ENCODE measurements at places on chromosomes 13 and 19.

- no peak for DNase-seq
Measured at GRCh38 chr13:27678306-27679040, 56.8 kb downstream of the POLR1D start.

- no peak for DNase-seq
Measured at GRCh38 chr19:47096721-47097120, 16.9 kb downstream of the ZC3H4 start.

GRCh38 chr13:102361113-102361512 is 40.7 kb downstream of the FGF14 start:
- no peak for DNase-seq

DNA sequence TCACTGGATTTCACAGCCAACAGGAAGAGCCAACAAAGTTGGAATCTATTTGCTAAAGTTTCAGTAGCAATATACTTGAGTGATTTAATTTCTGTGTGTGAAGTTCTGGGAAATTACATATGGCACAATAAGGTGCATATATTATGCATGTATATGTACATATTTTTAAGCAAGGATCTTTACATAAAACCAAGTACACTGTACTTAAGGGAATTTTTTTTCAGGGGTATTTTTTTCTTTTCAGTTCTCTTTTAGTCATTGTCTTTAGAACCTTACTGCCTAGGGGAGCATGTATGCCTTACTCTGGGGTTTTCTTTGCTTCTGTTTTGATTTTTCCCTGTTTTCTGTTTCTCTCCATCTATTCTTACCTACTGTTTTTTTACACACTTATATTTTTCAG is 7.4 kb downstream of the RAP2A start:
- no peak for DNase-seq

- no peak for DNase-seq
Measured at GRCh38 chr13:103945836-103946235, 879.6 kb upstream of the SLC10A2 start.

DNA sequence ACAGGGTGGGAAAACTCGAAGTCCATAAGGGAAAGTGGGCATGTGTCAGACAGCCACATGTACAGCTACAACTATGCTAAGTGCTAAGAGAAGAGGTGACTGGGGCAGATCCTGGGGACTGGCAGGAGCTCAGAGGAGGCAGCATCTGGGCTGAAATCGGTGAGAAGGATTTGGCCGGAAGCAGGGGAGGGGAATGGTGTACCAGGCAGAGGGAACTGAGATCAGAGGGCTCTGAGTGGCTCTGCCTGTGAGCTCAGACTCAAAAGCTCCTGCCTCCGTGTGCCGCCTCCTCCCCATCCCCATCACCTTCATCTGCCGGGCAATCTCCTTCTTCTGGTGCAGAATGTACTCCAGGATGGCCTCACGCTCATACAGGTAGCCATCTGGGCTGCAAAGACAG is 21.8 kb downstream of the NOSIP start:
- DNase-seq = no peak

- DNase-seq = no peak
Measured at GRCh38 chr19:5083547-5083965, 114.6 kb downstream of the KDM4B start.

DNA sequence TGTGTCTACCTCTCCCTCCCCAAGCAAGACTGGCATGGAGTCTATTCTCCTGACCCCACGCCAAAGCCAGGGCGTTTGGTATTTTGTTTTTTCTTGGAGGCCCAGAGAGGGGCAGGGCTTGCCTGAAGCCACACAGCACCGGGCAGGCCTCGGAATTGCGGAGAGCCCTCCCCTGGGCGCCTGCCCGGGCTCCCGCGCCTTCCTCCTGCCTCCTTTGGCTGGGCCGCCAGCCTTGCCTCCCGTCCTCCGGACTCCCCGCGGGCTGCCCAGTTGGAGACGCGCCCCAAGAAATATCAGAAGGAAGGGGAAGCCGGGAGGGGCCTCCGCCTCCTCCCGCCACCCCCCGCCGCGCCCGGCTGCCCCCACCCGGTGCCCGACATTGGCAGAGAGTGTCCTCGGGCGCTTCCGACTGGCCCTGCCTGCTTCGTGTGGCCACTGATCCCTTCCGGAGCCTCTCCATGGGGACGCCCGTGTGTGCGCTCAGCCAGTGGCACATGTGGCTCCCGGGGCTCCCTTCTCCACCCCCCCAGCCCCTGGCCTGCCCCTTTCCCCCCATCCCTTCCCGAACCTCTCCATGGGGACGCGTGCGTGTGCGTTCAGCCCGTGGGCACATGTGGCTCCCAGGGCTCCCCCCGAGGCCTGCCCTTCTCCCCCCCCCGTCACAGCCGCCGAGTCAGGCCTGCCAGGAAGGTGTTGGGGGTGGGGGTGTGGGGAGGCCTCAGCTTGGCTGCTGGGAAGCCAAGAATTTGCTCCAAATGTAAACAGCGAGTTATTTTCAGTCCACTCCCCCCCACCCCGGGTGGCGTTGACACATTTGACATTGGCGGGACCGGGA is 37.3 kb downstream of the NFIC start:
- DNase-seq = peak; percentile 89

DNA sequence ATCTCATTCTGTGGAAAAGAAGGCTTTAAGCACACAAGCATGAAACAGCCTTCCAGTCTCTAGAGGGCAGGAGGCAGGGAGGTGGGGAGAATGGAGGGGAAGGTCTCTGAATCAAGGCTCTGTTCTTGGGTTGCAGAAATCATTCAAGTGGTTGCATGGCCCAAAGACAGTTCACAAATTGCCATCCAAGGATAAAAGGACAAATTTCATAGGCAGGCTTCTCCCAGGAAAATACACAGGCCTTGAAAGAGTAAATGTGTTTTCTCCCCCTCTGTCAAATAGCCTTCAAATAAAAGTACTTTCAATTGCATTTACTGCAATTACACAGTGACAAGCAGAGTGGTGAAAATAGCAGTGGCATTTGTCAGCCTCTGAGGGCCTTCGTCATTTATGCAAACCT is 450.8 kb downstream of the DCT start:
- no peak for DNase-seq

- DNase-seq = no peak
Measured at GRCh38 chr19:6065685-6066374, 44.5 kb downstream of the RFX2 start.

DNA sequence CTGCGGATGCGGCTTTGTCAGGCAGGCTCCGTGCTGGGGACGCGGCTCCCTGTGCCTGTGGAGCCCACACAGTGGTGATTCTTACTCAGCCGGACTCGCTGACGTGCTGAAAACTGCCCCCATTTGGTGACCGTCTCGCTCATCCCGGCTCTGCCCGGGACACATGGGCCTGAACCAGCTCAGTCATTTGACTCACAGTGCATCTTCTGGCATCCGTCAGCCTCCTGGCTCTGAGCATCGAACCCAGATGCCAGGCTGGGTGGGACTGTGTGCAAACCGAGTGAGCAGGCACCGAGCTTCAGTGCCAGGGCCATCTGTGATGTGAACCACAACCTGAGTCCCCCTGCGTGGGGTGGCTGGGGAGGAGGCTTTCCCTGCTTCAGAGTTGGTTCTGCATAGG is 5.5 kb downstream of the GCDH start:
- no peak for DNase-seq

DNA sequence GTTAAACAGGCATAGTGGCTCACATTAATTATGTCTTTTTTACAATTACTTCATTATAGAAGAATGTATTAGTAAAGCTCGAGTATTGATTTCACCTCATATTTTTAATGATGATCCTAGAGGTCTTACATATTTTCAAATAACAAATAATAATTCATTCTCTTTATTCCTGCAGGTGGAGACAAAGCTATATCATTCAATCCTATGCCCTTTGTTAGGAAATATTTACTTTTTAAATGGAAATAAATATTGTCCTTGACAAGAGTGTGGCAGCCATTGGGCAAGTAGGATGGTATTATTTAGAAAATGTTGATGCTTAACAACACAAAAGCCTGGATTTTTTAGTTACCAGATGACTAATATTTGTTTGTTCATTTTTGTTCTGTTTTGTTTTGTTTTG is 127.6 kb downstream of the COG6 start:
- DNase-seq = no peak

GRCh38 chr19:45523642-45524256 is 16.5 kb downstream of the VASP start:
- DNase-seq = peak; percentile 84

DNA sequence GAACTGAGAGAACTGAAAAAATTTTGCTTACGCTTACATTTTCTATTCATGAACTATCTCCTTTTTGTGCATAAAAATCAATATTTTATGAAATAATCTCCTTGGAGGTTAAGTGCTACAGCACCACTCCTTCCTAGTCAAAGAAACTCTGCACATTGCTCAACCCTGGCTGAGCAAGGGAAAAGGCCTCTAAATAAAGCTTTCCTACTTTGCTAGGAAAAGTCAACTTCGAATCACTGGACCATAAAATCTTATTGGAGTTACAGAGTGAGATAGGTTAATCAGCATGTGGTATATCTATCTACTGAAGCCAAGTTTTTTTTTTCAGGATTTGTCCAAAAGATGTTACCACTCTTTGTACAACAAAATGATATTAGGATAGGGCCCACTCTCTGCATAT is 57.5 kb upstream of the HMGB1 start:
- DNase-seq = no peak

- DNase-seq = no peak
Measured at GRCh38 chr19:9835507-9835949, 410 bp downstream of the PIN1 start.

- DNase-seq = no peak
Measured at GRCh38 chr19:27741236-27741635, 1471.7 kb downstream of the UQCRFS1 start.

- no peak for DNase-seq
Measured at GRCh38 chr19:47729799-47730520, 15.4 kb upstream of the NOP53 start.

GRCh38 chr13:114105521-114106225 is 26.8 kb downstream of the RASA3 start:
- DNase-seq = peak; percentile 32

GRCh38 chr13:99860745-99861144 is 110.8 kb downstream of the ZIC5 start:
- no peak for DNase-seq

DNA sequence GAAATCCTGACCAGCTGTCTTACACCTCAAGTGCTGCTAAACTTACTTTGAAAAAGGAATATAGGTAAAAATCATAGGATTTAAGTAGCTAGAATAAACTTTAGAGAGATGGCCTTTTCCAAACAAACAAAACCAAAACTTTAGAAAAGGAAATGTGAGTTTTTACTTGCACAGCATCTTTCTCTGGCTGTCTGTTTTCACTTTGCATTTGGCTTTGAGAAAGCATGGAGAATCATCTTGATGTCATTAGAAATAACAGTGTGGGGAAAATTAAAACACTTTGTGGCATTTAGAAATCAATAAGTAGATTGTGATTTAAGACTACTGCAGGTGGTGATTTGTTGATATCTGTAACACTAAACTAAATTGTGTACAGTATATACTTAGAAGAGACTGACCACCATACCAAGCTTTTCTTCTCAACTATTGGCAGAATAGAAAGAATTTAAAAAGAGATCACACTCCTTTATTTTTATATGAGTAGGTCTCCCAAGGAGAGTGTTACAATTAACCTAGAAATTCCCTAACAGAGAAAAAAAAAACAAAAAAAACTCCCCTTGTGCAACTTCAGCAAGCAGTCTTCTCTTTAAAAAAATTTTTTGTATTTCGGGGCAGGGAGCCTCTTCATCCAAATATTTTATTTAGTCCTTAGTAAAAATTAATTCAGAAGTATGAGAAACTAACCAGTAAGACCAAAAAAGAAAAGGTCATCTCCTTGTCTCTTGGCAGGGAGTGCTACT is 6.1 kb downstream of the WDFY2 start:
- no peak for DNase-seq

- no peak for DNase-seq
Measured at GRCh38 chr19:21130097-21130775, 11.6 kb upstream of the ZNF431 start.

DNA sequence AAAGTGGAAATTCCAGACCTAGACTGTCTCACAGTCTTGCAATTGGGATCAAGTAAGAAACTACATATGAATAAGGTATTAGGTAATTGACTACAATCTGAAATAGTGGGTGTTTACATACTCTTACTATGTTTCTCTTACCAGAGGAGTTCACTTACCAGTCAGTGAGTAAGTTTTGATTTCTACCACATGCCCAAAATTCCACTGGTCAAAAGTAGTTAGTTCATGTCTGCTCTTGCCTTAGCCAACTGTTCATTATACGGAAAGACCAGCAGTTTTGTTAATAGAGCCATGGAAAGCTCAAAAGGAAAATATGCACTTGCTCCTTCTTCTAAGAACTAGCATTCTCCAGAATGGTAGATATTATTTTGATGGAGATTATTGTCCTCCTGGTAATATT is 490.8 kb downstream of the RFC3 start:
- DNase-seq = peak; percentile 9

DNA sequence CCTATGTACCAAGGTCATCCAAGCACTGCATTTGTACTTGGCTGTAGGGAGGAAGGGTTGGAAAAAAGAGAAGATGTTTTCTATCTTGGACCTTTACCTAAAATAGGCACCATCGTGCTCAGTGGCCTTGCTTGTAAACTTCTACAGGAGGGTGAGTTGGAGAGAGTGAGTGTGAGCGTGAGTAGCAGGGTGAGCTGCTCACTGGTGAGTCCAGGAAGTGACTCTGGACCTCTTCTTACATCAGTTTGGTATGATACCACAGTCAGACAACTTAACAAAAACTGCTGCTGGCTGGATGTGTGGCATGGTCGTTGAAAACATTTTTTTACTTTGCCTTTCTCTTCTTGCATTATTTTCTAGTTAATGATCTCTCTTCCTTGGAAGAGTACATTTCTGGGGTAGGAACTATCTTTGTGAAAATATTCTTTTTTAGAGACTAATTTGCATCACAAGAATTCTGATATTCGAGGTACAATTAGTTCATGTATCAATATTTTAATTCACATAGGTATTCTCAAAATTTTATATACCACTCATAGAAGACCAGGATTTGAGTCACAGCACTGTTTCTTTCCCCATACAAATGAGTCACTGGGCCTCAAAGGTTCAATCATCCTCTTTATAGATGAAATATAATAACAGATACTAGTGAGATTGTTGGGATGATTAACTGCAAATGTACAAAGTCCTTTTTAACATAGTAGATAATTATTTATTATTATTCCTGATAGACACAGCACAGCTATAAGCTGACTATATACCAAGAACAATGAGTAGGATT is 651 bp downstream of the SERPINE3 start:
- DNase-seq = no peak

GRCh38 chr19:10936661-10937084 is 8.1 kb downstream of the TIMM29 start:
- peak; percentile 81 for DNase-seq

DNA sequence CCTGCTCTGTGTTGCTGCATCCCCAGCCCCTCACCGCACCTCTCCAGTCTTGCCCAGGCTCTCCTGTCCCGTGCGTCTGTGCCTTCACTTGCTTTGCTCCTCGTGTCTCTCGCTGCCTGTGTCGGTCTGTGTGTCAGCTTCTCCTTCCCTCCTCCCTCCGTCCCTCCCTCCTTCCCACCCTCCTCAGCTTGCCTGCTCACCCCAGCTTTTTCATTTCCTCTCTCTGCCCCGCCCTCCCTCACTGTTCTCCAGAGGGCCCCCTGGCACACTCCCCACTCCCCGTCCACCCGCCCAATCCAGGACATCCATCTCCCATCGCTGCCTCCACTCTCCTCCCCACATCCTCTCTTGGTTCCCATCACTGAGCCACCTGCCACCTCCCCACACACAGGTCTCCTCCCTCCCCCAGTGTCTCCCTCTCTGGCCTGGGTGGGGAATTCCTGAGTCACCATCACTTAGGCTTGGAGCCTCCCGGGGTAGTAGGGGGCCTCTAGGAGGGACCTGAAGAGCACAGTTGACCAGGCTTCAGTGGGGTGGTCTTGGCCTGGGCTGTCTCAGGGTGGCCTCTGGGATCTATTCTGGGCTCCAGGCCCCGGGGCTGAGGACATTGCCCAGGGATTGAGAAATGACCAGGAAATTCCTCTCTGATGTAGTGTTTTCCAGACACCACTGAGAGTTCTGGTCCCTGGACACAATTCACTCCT is at the start of gene PTGIR:
PTGIR (minus strand) TSS at position 132 of the 704 bp plus-strand sequence. CDS start 864 bp downstream, outside the sequence.
- DNase-seq = peak; percentile 88
